ENCODE measurements at places on chromosomes 2 and 18.

DNA sequence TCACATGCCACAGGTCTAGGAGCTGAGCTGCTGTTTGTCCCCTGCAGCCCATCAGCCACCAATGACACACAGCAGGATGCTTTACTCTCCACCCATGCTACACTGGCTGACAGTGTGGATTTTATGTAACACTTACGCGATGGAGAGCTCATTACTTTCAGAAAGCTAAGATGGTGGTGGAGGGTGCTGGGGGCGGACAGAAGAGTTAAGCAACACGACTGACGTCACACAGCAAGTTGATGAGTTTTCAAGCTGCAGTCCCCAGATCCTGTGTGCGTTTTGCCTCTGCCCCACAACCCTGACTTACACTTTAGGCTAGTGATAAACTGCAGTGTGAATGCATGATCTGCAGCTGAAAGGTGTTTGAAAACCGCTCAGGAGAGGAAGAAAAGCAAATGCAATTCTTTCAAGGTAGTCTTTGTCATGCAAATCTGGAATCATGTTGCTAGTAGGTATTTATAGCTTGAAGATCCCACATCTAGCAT lies 42.4 kb downstream of the MRPS5 start:
- no peak for DNase-seq

GRCh38 chr18:63487676-63488075 lies 10.9 kb downstream of the SERPINB5 start:
- DNase-seq, result no peak

DNA sequence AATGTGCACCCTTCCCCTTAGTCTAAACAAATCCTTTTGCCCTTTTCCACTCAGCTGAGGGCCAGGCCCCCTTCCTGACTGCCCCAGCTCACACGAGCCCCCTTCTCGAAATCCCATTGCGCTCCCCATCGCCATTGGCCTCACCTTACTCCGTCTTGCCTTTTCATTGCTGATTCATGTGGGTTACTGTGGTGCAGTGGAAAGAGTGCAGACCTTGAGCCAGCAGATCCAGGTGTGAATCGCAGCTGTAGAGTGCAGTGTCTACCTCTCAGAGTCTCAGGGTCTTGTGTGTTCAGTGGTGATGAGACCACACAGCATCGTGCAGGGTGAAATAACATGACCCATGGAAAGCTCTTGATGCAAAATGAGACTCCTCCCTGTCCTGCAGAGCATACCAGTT lies 132.4 kb upstream of the APCDD1 start:
- no peak for DNase-seq

DNA sequence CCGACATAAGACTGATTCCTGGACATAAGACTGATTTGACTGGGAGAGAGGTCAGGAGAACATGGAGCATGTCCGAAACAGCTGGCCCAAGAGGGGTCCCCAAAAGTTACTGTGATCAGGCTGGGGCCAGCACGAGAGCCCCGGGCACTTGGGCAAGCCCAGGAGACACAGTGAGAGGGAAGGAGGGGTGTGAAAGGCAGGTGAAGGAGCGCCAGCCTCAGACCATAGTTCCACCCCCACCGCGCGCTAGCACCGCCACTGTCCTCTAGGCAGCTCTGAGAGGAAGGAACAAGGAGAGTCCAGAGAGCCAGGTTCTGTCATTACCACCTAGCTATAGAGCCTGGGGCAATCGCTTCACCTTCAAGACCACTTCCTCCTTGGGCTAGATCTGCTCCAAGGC lies 78.2 kb upstream of the DAPL1 start:
- no peak for DNase-seq

- no peak for DNase-seq
Measured at GRCh38 chr2:46781468-46782189, 134.0 kb downstream of the MCFD2 start.

DNA sequence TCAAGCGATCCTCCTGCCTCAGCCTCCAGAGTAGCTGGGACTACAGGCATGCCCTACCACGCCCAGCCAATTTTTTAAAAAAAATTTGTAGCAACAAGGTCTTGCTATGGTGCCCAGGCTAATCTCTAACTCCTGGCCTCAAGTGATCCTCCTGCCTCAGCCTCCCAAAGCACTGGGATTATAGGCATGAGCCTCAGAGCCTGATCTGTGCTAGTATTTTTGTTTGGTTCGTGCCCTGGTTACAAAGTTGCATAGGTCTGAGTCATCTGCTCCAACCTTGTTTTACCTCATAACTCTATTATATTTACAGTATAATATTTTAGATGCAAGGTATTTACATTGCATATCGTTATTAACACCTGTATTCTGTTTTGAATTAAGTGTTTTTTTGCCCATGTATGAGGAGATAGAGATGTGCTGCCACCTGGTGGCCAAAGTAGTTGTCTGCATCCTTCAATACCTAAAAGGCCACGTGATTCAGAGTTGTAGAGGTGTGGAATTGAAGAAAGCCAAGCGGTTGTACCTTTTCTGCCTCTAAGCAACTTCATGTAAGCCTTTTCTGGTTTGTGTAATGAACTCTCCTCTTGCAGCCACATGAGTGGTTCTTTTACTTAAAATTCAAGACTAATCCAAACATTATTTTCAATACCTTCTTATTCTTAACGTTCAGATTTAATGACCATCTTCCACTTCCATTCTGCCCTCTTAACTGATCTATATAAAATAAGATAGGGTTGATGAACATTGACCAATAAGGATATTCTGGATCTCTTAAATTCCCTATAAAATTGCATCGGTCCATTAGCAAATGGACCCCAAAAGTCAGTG lies 19.9 kb upstream of the CABYR start:
- DNase-seq, result peak; percentile 69

DNA sequence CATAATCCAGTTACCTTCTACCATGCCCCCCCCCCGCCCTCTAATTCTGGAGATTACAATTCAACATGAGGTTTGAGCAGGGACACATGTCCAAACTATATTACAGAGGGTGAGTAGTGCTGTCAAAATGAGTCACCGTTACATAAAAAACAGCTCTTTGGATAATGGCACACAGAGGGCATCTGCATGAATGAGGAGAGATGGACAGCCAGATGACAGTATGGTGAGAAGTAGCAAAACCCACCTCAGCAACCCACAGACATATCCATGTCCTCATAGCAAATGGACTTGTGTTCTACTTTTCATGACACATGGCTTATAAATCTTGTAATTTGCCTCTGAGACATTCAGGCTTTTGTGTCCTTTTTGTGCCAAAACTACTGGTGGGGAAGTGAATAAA lies 132.0 kb downstream of the EML6 start:
- no peak for DNase-seq

DNA sequence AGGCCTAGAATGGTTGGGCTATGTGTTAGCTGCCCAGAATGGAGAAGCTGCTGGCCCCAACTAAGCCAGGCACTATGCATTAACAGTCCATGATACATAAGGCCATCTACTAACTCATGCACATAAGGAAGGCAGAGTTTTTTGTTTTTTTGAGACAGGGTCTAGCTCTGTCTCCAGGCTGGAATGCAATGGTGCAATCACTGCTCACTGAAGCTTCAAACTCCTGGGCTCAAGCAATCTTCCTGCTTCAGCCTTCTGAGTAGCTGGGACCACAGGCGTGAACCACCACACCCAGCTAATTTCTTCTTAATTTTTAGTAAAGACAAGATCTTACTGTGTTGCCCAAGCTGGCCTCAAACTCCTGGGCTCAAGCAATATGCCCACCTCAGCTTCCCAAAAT lies 37.6 kb downstream of the GPR45 start:
- no peak for DNase-seq

DNA sequence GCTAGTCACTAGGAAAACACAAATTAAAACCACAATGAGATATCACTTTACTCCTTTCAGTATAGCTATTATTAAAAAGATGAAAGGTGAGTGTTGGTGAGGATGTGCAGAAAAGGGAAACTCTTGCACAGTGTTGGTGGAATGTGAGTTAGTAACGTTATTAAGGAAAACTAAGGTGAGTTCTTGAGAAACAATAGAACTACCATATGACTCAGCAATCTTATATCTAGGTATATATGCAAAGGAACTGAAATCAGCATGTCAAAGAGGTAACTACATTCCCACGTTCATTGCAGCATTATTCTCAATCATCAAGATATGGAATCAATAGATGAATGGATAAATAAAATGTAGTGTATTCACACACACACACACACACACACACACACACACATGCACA lies 117.3 kb upstream of the HNMT start:
- DNase-seq, result no peak

DNA sequence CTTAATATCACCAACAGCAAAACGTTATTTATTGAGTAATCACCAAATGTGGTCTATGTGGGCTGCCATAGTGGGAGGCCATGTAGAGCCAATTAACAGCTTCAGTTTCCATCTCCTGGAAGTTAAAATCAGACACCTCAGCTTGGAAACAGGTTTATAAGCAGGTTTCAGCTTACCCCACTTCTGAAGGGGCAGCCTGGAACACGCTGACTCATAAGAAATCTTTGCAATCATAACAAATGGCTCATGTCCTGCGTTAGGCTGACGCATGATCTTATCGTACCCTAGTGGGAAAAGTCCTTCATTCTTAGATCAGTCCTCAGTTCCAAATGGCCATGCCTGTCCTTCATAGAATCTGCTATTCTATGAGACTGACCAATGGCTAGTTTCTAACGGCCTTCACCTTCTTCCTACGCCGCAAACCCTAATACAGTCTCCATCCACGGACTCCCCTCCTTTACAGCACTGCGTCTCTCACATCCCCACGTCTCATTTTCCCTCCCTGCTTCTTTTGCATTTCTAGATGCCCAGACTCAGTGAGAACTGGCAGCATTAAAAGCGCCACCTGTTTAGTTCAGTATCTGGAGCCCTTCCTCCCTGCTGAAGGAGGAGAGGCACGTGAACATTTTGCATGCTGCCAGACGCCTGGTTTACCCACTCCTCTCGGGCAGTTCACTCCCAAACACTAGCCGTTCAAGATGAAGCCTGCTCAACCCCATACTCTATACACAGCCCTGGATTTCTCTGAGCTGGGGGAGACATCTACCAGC lies 24.2 kb upstream of the BZW1 start:
- DNase-seq, result no peak

- DNase-seq, result no peak
Measured at GRCh38 chr18:1618364-1618763, 713.7 kb downstream of the ADCYAP1 start.

- no peak for DNase-seq
Measured at GRCh38 chr2:104443145-104443544, 410.8 kb upstream of the POU3F3 start.

DNA sequence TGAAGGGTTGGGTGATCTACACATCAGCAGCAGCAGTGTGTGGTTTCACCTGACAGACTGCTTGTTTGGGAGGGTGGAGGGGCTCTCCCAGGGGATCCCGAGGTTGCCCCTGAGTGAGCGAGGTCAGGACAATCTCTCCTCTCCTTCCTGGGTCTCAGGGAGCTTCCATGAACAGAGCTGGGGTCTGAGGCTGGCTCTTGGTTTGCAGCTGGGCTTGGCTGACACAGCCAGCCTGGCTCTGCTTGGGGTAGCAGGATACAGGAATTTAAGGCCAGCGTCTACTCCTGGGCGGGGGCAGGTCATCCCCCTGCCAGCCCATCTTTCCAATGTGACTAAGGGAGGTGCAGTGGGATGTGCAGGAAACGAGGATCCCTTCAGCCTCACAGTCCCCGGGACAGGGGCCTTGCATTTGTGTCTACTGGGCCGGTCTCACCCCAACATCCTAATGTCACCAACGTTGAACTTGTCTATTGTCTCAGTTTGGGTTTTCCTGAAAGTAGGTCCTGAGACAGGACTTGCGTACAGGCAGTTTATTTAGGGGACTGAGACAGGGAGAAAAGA lies 262.6 kb upstream of the HDAC4 start:
- DNase-seq, result no peak

GRCh38 chr2:174903264-174903556 lies 102.0 kb downstream of the CHN1 start:
- DNase-seq, result no peak

Measured in T-helper 2 cell (primary cell).